NCI-H1105 (cell line): ENCODE measurements at places on chromosomes 1 and 21.

- no peak for DNase-seq
These were observed 13.9 kb upstream of the IL6R start for GRCh38 chr1:154391086-154391770.

GRCh38 chr1:26278724-26279455 lies 996 bp upstream of the SH3BGRL3 start:
- DNase-seq: no peak

DNA sequence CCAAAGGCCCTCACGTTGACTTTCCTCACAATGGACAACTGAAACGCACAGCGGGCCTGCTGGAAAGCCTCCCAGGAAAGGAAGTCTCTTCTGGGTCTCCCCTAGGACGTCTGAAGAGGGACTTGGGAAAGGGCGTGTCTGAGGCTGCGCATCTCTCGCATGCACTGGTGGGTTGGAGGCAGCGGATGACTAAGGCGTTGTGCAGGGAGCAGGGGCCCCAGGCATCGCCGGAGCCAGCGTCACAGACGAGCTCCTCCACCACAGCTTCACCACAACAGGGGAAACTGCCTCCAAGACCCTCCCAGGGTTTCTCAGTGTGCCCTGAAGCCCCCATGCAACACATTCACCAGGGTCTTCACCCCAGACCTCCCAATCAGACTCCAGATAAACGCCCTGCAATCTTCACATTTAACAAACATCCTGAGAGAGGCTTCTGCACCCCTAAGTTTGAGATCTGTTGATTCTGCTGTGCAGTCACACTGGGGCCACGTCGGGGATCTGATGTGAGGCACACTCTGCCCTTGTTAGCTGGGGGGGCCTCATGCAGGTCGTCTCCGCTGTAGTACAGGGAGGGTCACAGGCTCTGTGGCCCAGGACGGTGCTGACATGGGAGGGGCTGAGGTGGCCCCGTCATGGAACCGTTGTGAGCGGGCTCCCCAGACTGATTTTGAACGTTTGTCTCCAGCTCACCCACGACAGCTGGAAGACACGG lies 7.0 kb upstream of the TFF1 start:
- DNase-seq: no peak

DNA sequence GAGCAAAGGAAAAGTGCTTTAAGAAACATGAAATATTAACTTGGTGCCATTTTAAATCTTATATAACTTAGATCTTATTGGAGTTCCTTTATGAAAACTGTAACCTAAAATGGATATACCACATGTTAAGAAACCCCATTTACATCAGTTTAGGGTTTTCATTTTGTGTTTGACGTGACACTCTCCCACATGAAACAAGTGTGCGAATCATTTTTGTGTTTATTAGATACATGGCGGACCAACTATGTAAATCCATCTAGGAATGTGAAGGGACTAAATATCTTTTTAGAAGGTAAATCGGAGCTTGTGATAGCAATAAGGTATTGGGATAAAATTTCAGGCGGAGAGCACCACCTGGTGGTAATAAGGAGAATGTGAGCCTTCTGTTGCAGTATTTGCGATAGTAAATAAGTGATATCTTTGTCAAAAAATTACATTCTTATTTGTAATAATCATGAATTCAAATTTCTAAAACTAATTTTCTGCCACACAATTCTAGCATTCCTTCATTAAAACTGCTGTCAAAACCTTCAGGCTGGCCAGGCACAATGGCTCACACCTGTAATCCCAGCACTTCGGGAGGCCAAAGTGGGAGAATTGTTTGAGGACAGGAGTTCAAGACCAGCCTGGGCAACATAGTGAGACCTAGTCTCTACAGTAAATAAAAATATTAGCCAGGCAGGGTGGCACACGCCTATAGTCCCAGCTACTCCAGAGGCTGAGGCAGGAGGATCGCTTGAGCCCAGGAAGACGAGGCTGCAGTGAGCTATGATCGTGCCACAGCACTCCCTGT lies 31.3 kb downstream of the SMAP2 start:
- peak; percentile 31 for DNase-seq

DNA sequence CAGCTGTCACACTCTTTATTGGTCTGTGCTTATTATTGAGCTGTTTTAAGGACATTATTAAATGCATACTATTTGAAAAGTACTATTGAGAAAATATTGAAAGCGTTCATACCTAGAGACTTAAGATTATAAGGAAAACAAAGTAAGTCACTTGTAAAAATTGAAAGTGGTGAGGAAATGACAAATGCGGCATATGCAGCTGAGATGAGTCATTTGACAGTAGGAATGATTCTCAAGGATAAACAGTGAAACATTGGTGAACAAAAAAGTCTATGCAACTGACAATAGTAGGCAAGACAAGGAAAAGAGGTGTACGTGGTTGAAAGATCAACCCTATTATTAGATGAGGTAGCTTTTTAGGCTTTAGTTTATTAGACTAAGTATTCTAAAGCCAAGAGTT lies 82.6 kb upstream of the MAP10 start:
- no peak for DNase-seq

GRCh38 chr1:220806408-220806807 lies 19.7 kb downstream of the MTARC1 start:
- DNase-seq: no peak

DNA sequence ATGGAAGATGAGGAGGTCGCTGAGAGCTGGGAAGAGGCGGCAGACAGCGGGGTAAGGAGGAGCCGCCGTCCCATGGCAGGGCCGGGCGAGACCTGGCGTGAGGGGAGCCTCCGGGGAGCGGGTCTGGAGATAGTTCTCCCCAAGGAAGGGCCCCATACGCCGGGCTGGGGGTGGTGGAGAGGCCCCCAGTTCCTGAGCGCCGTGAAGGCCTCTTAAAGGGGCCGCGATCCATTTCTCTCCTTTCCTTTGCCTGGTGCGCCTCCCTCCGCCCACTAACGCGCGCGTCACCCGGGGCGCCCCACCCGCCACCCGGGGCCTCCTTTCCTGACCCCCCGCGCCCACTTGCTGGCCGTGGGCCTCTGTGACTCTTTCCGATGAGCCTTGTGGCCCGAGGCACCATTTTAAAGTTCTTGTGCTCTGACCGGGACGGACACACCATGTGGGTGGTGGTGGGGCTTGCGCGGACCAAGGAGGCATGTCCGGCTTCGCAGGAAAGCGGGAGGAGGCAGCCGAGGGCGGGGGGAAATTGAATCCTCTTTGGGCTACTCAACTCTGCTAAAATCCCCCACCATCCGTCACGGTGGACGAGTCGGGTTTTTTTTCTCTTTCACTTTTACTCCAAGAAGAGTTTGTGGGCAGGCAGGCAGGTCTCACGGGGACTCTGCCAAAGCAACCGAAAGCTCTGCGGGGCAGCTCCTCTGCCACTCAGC lies 371 bp downstream of the SZRD1 start:
- peak; percentile 79 for DNase-seq

DNA sequence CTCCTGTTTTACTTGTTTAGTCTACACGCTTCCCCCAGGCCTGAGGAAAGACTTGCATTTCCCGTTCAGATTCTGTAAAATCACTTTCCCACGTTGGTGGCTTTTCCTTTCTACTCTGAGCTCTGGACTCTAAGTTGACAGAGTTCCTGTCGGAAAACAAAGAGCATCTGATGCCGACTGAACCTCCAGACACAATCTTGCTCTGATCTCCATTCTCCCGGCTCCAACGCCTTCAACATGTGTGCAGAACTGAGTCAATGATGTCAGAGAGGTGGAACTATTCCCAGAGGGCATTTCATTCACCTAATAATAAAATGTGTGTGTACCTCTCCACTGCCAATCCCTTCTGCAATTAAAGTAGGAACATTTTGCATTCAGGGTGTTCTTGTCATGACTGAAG lies 147.7 kb downstream of the MIS18A start:
- no peak for DNase-seq

GRCh38 chr1:67624680-67625079 lies 60.3 kb upstream of the GADD45A start:
- no peak for DNase-seq

- no peak for DNase-seq
These were observed 923.5 kb downstream of the ADGRL2 start for GRCh38 chr1:82724246-82724645.

DNA sequence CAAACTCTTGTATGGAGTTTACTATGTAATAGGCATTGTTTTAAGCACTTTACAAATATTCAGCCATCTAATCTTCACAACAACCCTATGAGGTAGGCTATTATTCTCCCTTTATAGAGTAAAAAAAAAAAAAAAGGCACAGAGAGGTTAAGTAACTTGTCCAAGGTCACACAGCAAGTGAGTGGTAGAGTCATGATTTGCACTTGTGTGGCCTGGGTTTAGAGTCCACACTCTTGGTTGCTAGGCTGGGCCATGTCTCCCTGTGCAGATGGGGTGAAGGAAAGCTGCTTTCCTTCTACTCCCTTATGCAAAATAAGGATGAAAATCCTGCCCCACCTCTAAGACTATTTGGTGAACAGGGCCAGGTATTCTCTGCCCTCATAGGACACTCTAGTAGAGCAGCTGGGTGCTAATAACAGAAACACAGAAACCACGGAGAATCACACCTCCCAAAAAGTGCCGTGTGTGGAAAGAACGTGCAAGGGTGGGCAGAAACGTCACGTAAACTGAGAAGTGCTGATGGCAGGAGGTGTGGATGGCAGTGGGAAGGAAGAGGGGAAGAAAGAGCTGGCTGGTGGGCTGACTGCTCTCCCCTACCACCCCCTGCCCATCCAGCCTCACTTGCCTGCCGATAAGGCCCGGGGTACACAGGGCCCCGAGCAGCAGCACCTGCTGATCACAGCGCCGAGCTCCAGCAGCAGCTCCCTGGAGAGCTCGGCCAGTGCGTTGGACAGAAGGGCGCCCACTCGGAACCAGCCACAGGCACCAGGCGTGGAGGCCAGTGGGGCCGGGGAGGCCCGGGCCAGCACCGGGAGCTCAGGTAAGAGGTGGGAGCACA lies 28.3 kb upstream of the VPS13D start:
- no peak for DNase-seq

DNA sequence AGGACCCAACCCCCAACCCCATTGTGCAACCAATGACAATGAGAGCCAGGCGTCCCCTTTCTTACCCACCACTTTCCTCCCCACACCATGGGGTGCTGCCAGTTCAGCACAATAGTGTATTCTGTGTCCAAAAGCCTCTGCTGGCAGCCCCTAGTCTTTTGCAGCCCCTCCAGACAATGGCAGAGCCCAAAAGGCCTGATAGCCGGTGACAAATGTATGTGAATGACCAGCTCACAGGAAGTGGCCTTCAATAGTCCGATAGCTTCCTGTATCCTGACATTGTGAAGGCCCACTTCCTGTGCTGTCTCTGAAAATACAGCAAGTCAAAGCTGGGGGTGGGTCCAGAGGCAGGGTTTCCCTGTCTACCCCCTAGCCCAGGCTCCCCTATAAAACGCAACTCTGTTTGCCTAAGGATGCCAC lies 16.6 kb downstream of the SMIM12 start:
- DNase-seq: no peak

GRCh38 chr1:77350012-77350770 lies 68.4 kb downstream of the AK5 start:
- no peak for DNase-seq

DNA sequence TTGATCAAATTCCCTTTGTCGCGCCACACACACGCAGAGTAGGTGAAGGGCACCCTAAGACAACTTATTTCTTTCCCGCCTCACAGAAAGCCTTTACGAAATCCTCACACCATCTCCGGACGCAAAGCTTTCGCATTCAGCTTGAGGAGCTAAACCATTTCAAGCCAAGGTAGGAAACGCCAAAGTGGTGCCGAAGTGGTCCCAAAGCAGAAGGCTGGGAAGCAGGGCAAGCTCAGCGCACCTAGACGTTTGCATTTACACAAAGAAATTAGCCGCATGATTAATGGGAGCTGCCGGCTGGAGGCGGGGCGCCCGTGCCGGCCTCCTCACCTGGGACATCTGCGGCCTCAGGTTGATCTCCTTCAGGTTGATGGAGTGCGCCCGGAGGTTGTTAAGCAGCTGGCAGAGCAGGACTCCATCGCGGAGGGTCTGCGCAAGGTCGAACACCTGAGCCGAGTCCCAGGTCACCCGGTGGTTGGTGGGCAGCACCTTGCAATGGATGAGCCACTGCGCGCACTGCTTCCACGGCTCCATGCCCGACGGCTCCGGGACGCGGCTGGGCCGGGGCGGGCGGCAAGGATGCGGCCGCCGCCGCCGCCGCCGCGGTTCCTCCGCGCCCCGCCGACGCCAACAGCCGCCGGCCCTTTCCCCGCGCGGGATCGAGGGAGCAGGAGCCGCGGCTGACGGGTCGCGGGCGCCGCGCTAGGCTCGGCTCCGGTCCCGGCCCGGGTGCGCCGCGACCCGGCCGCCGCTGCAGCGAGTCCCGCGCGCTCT lies 457 bp downstream of the VAV3 start:
- DNase-seq: no peak

- DNase-seq: no peak
These were observed 11.8 kb downstream of the NFYC start for GRCh38 chr1:40703316-40703715.

GRCh38 chr1:119713039-119713748 lies 1.5 kb downstream of the PHGDH start:
- DNase-seq: peak; percentile 23
